Dermis blood vessel endothelial cell (primary cell): ENCODE measurements at places on chromosomes 5 and 9. TPM values are rescaled to one million over a fixed set of nuclear protein-coding genes. Genes with fewer than 3 reads are reported as not detected.

Gene PELO
- 22.8 and 24.0 TPM in 2 replicates for total RNA-seq

Gene SLC12A2
- 34.6 and 49.2 TPM in 2 replicates for total RNA-seq

Gene CDC37L1
- 11.7 and 15.1 TPM in 2 replicates for total RNA-seq

Gene SCGB3A2
- total RNA-seq: not detected in 2 replicates

Gene CBY3
- not detected in 2 replicates for total RNA-seq

Gene GNA14
- total RNA-seq: 16.8 and 34.9 TPM in 2 replicates
